ENCODE measurements at places on chromosomes 2 and 18.

DNA sequence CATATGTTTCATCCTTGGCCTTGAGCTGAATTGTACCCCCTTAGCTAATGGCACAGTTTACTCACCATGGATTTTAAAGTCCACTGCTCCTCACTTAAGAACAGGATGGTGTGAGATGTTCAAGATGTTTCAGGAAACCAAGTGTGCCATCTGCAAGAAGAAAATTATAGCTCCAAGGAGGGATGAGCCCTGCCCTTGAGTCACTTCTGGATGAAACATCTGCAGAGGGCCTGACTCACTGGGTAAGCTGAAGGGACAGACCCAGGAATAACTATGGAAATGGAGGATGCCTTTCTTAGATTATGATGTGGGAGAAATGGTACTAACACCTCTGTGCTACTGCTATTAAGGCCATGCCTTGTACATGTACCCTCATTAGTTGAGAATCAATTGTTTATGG, 6.4 kb downstream of the MARS2 start:
- DNase-seq: no peak

GRCh38 chr18:11821643-11822237, 29.5 kb upstream of the CHMP1B start:
- no peak for DNase-seq

DNA sequence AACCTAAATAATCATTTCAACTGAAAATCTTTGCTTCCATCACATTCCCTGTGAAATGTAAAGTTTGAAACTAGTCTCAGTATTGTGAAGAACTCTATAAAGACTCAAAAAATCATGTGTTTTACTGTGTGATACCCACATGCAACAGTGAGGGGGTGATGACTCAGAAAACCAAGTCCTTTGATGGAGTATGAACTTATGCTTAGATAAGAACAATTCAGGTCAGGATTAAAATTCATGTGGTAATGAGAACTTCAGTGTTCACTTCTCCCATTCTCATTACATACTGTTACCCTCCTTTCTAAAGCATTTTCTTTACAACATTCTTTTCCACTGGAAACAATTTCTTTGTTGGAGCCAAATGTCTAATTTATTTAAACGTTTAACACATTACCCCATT, 360.2 kb downstream of the FSIP2 start:
- no peak for DNase-seq

- DNase-seq: no peak
These were observed 353.1 kb downstream of the ARHGAP15 start for GRCh38 chr2:143482316-143482715.

DNA sequence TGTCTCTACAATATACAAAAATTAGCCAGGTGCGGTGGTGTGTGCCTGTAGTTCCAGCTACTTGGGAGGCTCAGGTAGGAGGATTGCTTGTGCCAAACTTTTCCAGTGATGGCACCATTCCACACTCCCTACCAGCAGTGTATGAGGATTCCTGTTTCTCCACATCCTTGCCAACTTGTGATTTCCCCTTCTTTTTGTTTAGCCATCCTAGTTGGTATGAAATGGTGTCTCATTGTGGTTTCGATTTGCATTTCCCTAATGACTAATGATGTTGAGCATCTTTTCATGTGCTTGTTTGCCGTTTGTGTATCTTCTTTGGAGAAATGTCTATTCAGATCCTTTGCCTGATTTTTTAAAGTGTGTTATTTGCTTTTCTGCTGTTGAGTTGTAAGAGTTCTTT, 41.0 kb downstream of the EPB41L5 start:
- DNase-seq: no peak

DNA sequence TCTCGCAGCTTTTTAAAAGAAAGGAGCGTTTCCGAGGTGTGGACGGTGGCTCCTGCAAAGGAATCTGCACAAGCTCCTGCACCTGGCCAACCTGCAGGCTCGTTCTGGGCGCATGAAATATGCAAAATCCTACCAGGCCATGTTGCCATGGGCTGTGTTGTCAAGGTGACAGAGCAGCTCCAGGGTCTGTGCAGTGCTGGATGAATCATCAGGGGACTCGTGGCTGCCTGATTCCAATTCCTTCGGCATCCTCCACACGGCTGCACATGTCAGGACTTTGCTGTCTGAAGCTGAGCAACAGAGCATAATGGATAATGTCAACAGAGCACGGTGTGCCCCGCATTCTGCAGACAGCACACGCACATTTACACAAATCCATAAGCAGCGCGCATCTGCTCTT, 120.5 kb downstream of the EIPR1 start:
- no peak for DNase-seq

DNA sequence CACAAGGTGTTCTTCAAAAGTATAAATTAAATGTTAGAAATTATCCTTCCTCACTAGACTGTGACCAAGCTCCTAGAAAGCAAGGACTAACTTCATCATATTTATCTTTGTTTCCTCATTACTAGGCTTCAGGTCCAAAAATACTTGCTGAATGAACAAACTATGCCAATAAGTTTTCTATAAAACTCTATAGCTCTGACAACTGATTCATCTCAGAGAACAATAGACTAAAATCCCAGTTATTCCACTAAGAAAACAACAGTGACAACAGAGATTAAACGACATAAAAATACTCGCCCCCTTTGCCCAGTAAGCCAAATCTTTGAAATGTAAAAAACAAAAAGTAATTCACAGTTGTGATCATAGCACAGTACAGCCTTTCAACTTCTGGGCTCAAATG, 13.6 kb downstream of the TLK1 start:
- no peak for DNase-seq

DNA sequence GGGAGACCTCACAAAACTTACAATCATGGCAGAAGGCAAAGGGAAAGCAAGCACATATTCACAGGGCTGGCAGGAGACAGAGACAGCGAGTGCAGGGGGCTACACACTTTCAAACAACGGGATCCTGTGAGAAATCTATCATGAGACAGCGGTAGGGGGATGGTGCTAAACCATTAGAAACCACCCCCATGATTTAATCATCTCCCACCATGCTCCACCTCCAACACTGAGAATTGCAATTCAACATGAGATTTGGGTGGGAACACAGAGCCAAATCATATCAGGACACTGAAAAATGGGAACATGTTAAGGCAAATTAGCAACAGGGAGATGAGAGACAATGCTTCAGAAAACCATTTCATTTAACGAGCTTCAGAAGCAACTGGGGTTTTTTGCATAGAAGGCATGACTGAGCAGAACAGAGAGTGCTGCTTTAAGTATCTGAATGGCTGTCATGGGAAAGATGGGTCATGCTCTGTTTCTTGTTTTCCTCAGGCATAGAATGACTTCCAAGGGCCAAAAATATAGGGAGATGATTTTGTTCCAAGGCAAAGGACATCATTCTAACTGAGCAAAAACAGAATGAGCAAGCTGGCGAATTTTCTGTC, 100.8 kb upstream of the MAP2 start:
- DNase-seq: no peak

- no peak for DNase-seq
These were observed 47.0 kb upstream of the AP1S3 start for GRCh38 chr2:223884399-223884798.

- no peak for DNase-seq
These were observed 18.1 kb upstream of the RANBP2 start for GRCh38 chr2:108701208-108701607.

- DNase-seq: no peak
These were observed 33.6 kb downstream of the NCAPH start for GRCh38 chr2:96369186-96369585.

- no peak for DNase-seq
These were observed 196.0 kb downstream of the KCNS3 start for GRCh38 chr2:18074476-18074875.

- no peak for DNase-seq
These were observed 61.2 kb downstream of the RND3 start for GRCh38 chr2:150426315-150426714.

- no peak for DNase-seq
These were observed 427.9 kb downstream of the TXNL1 start for GRCh38 chr18:56210520-56210919.

DNA sequence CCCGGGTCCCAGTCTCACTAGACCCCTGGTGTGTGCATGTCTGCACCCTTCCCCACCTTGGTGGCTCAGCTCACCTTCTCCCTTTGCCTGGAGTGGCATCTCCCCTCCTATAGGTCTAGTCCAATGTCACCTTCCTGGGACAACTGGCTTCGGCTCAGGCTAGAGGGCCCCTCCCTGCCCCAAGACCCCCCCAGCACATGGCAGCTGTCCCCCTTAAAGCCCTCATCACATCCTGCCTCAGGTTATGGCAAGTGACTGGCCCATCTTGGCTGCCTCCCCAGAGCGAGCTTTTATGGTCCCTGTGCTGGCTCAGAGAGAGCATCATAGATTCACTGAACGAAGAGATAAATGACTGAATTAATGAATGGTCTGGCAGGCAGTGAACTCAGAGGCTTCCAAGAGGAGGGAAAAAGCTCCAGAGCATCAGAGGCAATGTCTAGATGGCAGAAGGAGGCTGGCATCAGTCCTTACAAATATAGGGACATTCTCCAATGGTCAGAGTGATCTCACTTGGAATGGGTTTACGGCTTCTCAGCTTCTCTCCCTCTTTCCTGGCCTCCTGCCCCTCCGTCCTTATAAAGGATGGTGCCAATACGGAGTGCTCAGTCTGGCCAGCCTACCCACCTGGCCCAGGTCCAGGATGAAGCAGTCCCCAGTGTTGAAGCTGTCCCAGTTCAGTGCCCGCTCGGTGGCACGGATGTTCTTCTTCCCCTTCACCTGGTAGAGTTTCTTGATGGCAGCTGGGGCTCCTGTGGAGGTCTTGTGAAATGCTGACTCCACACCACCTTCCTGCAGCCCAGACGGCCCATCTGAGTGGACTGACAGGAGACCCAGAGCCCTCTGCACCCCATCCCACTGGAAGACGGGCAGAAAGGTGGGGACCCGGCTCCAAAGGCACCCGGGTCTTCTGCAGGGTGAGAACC, 9.4 kb downstream of the CAPG start:
- DNase-seq: no peak

DNA sequence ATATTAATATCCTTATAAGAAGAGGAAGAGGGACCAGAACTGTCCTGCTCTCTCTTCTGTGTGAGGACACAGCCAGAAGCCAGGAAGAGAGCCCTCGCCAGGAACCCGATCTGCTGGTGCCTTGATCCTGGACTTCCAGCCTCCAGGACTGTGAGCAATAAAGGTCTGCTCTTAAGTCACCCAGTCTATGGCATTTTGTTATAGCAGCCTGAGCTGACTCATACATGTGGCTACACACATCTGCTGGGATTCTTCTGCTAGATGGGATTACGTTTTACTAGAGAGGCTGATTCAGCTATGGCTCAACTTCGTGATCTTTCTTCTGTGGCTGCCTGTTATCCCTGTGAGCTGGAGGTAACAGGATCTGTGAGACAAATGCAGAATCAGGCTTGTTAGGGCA, 29.6 kb downstream of the ARL4C start:
- DNase-seq: no peak

DNA sequence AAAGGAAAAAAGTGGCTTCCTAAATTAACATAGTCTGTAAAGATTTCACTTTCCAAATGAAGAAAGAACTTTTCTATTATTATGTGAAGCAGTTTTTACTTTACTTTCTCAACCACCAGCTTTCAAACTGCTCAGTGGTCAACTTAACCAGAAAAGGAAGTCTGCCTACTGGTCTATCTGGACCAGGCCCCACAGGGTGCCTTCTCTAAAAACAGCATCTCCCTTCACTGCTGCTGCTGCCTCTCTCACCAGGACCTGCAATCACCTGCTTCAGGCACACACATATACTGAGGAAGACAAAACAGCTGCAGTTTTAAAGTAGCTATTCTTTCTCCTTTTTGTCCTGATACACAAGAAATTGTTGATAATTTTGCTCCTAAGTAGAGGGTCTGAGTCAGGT, 221.3 kb upstream of the DCC start:
- no peak for DNase-seq

GRCh38 chr18:23231340-23232021, 96.2 kb downstream of the CABLES1 start:
- DNase-seq: peak; percentile 88

DNA sequence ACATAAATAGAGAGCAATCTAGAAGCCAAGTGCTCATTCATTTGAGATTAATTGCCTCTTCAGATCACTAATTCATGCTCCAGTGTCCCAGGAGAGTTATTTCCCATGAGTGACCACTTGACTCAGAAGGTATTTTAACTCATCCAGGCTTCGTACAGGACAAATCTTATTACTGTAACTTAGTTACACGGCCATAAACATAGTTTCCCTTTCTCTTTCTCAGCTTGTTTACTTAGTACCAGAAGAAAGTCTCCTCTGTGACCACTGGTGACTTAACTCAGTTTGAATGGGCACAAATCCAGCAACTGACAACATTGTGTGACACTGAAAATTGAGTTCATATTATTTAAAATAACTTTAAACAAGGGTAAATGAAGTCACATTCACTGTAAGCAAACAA, 25.3 kb downstream of the MMADHC start:
- no peak for DNase-seq

DNA sequence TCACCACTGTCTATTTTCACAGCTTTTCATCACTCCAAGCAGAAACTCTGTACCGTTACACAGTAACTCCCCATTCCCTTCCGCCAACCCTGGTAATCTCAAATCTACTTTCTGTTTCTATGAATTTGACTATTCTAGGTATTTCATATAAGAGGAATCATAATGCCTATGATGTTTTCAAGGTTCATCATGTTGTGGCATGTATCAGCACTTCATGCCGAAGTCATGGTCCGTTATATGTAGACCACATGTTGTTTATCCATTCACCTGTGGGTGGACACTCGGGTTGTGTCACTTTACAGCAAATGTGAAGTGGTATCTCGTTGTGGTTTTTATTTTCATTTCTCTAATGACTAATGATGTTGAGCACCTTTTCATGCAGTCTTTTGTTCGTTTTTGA, 21.6 kb downstream of the CPSF3 start:
- no peak for DNase-seq

- DNase-seq: no peak
These were observed 49.5 kb upstream of the DTNA start for GRCh38 chr18:34660572-34660971.

DNA sequence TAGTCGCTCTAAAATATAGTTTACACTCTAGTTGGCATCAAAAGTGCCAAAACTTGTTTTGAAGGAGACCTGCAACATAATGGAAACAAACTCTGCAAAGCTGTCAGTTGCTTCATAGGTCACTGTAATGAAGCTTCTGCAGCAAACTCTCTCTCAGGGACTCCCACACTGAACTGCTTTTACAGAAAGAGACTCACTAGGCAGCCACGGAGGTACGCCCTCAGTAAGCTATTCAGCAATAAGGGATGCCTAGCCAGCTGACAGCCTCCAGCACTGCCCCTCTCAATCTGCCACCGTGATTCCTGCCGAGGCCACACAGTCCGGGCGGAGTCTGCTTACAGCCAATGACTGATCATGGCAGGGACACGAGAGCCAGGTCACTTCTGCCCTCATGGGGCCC, 51.1 kb downstream of the COLEC12 start:
- DNase-seq: no peak

DNA sequence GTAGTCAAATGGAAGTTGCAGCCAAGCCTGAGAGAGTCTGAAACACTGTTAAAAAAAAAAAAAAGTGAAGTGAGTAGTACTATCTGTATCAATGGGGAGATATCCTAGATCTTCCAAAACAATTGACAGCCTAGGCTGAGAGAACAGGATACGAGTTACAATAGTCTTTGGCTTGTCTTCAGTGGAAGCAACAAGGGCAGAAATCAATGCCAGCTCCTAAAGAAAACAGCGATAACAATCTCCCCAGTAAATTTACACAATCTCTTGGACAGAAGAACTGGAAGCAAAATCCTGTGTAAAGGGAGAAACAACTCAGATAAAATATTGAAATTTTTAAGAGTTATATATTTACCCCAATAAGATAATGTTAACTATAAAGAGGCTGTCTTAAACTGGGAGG, 508.7 kb downstream of the LRRTM4 start:
- no peak for DNase-seq
